ENCODE measurements at places on chromosomes 16 and 17. TPM values are rescaled to one million over a fixed set of nuclear protein-coding genes. Genes with fewer than 3 reads are reported as not detected.
A peak's percentile ranks its signal among the peaks of the same experiment; 100 is the strongest.

DNA sequence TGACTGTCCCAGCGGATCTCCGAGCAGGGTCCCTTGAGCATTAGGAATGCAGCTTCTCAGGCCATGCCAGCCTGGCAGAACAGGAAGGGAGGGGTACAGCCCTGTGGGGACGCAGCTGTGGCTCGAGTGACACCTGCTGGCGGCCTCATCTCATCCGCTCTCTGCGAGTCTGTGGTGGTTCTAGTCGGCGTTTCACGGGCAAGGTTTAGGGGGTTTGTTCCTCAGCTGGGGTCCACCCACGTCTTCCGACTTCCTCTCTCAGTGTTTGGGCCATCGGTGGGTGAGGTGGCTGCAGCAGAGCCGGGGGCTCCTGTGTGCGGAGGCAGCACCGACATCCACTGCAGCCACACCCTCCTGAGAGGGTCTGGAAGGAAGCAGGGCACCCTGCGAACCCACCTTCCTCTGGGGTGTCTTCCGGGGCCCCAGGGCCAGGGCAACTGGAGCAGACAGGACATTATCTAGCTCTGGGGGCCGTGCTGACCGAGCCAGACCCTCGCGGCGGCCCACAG, 33.3 kb downstream of the JPH3 start:
- DNase-seq, result peak; percentile 85

Gene KCNH6
- 0.72 TPM for total RNA-seq

Gene RGS11
- 24.6 TPM for total RNA-seq

DNA sequence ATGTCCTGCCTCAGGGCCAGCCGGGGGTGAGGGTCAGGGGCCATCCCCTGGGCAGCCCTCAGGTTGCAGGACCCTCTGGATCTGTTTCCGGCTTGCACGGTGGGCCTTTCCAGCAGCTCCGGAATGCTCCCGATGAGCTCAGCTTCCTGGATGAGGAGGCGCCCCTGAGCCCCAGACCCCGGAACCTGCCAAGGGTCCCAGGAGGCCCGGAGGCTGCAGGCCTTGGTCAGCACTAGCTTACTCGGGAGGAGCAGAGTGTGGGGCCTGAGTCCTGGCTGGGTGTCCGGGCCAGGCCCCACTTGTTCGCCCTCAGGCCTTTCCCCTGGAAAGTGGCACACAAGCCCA, 7.6 kb upstream of the C1QTNF8 start:
- no peak for DNase-seq

Gene GH2
- not detected for total RNA-seq

DNA sequence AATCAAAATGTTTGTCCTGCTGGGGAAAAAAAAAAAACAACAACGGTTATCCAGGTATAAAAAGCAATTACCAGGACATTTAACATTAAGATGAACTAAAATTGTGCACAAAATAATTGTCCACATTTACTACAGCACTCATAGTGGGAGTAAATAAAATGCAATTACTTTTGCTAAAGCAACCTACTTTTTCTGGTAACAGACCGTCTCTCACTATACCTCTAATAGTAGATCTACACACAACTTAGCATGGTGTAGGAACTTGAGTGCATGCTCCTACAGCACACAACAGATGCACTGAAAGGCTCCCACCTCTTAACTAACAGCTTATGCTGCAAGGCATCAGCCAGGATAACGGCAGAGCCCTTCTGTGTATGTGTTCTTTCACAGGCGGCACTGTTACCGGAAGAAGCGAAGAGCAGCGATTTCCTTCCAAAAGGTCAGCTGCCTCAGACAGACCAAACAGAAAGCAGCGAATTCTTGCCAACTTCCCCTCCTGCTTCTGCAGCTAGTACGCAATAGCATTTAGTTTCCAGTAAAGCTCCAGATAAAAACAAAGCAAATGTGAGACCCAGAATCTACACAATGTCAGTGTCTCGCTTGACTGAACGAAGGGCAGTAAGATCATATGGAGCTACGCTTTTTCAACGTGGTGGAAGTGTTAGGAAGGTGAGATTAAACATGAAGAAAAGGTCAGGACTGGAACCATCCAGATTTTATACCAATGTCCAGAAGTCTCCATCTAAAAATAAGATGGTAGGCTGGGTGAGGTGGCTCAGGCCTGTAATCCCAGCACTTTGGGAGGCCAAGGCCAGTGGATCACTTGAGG, 27.6 kb downstream of the STAT5B start:
- peak; percentile 96 for DNase-seq

- DNase-seq, result no peak
Measured at GRCh38 chr17:57631871-57632270, 113.2 kb downstream of the CCDC182 start.

- DNase-seq, result no peak
Measured at GRCh38 chr17:17170346-17170985, 35.7 kb downstream of the PLD6 start.

DNA sequence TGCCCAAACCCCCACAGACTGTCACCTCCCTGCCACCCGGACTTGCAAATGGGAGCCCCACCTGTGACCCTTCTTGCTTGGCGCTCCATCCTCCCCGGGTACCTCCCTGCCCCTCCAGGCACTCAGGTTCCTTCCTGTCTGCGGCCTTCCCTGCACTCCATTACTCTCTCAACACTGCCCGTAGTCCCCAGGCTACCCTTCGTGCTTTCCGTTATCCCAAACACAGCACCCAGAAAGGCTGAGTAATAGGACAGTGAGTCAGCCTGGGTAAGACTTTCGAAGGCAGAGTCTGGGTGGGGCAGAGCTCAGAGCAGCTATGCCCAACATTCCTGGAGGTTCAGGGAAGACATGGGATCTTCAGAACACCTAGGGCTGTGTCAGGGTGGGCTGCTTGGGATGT, 16.6 kb upstream of the C16orf74 start:
- no peak for DNase-seq

DNA sequence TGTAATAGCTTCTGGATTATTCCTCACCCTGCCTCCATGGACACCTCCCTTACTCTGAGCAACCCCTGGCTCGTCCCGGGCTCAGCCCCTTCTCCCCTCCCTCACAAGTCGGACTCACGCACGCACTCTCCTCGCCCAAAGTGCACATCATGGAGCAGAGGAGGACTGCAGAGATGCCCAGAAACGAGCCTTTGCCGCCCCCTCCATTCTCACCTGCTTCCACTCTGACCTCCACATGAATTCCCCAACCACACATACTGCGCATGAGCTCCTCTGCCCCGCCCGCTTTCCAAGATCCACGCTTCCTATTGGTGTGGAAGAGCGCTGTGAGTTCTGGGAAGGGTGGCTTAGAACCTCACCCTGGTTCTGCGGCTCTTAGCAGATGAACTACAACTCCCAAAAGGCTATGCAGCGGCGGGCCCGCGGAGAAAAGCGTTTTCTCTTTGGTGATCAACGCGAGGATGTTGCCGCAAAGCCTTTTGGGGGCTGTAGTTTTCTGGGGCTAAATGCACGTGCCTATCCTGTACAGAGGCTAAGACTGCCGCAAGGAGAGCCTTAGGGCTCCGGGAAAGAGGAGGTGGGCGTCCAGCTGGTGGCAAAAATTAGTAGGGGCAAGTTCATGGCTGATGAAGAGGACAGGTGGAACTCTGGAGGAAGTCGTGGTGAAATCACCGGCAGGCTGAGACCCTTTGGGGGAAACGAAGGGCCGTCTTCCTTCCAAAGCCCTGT, at the start of gene PHB1:
TSS of gene PHB1 (minus strand) at position 261 of the 729 bp plus-strand sequence. CDS start 1,618 bp downstream, outside the sequence.
- peak; percentile 97 for DNase-seq

DNA sequence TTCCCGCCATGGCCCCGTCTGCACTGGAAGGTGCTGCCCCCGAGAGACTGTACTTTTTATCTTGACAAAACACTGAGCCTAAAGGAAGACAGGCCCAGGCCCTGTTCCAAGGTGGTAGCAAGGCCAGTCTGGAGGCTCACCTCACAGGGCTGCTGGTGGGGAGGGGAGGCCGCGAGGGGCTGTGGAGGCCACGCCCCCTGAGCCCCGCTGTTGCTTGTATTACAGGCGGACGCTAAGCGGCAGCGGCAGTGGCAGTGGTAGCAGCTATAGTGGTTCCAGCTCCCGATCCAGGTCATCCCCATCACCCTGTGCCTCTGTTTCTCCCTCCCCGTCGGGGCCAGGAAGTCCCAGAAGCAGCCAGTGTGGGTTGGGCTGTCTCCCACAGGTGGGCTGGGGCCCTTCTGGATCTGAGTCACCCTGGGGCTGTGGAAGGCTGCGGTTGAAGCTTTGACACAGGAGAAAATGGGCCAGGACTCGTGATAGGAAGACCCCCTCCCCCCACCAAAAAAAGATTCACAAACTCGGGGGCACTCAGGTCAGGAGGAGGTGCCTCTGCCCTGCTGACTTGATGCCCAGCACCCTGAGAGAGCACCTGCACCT, 13.3 kb upstream of the IL17C start:
- DNase-seq, result no peak

DNA sequence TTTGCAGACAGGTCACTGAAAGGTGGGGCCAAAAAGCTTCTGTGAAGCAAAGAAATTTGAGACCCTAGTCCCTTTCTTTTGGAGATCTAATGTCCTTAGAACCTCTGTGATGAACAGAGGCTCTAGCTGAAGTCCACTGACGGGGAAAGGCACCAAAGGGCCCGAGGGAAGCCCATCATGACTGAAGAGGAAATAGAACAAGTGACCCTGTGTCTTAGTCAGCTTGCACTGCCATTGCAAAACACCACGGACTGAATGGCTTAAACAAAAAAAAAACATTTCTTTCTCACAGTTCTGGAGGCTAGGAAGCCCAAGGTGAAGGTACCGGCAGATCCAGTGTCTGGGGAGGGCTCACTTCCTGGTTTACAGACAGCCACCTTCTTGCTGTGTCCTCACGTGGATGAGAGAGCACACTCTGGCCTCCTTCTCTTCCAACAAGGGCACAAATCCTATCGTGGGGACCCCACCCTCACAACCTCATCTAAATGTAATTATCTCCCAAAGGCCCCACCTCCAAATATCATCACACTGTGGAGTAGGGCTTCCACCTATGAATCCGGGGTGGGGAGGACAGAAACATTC, 24.3 kb upstream of the ASGR2 start:
- no peak for DNase-seq

Gene NSMCE1
- total RNA-seq, result 23.2 TPM

Gene KRTAP1-5
- not detected for total RNA-seq

GRCh38 chr16:50531359-50531758, 16.8 kb upstream of the NKD1 start:
- peak; percentile 5 for DNase-seq

- peak; percentile 84 for DNase-seq
Measured at GRCh38 chr17:28547623-28548416, 4.6 kb downstream of the UNC119 start.

GRCh38 chr16:14146445-14146844, 75.3 kb downstream of the MRTFB start:
- peak; percentile 30 for DNase-seq

Gene PRRT2
- total RNA-seq, result not detected

DNA sequence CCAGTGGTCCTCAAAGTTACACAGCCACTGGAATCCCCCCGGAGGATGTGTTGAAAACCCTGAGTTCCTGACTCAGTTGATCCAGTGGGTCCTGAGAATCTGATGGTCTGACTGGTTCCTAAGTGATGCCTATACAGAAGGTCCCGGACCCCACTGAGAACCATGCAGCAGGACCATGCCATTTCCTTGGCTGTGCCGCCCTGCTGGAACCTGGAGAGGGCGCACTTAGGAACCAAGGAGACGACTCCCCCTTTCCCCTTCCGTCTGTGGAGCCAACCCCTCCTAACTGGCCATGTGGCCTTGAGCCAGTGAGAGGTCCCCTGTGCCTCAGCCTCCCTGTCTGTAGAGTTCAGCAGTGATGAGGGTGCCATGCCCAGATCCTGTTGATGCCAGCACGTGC, 22.0 kb downstream of the C16orf74 start:
- no peak for DNase-seq

DNA sequence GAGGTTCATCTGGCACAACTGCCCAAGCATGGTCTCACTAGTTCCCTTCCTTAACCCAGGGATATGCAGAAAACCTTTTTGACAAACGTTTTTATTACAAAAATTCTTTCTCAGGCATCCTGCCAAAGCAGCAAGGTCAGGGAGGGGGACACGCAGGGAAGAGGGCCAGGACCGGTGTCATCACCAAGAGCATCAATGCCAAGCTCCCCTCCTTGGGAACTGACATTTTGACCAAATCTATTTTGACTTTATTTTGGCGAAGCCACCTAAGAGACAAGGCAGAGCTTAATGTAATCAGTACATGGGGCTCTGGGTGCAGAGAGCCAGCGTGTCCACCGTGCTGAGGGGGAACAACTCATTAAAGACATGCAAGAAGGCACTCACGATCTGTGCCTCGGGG, 265.2 kb downstream of the CBLN1 start:
- no peak for DNase-seq

All from stomach (tissue), 19 donors.